Muscle of back (tissue), 13 donors: ENCODE measurements at places on chromosomes 3 and 15.
A peak's percentile ranks its signal among the peaks of the same experiment; 100 is the strongest.

GRCh38 chr3:16666206-16666605 is 61.0 kb upstream of the DAZL start:
- DNase-seq = no peak

GRCh38 chr3:119911748-119912147 is 129.8 kb downstream of the NR1I2 start:
- DNase-seq = no peak

DNA sequence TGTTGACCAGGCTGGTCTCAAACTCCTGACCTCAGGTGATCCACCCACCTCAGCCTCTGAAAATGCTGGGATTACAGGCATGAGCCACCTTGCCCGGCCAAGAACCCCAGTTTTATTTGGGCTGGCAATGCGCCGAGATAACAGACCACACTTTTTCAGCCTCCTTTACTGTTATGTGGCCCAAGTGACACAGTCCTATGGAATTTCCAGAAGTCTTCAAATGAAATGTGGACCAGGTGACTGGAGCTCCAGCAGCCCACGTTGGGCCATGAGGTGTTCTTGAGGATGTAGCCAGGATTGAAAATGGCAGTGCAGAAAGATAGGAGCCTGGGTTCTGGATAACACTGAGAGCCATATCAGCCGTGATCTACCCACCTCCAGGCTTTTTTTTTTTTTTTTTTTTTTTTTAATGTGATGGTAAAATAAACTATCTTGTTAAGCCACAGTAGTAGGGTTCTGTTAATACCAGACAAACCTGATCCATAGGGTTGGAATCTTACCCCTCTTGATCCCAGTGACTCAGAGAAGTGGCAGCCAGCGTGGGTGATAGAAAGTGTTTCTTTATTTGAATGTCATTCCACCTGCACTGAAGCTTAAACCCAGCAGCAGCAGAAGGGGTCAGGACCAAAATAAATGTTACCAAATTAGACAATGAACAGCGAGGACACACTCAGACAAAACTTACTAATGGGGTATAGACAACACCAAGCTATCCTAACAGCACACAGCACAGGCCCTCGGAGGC is 55.6 kb downstream of the LHFPL4 start:
- DNase-seq = no peak

- no peak for DNase-seq
These were observed 258.1 kb upstream of the NECTIN3 start for GRCh38 chr3:110813541-110813940.

DNA sequence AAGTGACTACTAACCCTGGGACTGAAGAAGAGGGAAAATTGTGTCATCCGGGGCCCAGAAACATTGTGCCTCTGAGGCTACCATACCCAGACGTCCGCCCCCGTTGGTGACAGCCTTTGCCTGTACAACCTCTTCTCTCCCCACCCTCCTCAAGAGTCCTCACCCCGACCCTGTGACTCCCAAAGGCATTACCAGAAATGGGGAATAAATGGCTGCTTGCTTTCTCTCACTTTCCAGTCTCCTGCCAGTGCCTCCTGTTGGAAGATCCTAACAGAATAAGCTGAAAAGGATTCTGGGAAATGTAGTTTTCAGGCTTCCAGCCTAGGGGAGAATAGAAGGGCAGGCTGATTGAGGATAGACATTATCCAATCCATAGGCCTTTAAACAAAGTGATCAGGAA is 30.8 kb upstream of the SLC25A36 start:
- no peak for DNase-seq

DNA sequence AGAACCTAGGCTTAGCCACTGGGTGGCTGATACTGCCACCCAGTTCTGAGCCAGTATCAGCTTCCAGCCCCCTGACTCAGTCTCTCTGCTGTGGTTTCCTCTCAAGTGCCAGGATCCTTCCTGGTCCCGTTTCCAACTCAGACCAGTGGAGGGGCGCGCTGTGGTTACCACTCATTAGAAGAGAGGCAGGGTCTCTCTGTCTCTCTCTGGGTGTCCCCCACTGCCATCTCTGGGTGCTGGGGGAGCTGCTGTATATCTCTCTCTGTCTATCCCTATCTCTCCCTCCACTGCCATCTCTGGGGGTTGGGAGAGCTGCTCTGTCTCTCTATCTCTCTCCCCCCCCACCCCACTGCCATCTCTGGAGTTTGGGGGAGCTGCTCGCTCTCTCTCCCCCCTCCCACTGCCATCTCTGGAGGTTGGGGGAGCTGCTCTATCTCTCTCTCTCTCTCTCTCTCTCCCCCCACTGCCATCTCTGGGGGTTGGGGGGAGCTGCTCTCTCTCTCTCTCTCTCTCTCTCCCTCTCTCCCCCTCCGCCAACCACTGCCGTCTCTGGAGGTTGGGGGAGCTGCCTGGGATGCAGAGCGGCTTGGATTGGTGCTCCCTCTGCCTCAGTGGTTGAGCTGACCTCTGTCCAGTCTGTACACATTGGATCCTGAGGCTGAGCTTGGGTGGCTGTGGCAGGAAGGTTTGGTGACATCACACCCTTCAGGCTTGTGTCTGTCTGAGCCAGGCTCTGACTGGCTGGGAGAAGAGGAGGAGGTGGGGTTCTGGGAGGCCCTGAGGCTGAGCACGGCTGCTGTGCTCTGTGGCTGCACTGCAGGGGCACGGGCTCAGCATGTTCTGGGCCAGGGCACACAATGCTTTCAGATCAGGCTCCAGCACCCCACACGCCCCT is 98.9 kb downstream of the APBA2 start:
- peak; percentile 62 for DNase-seq

DNA sequence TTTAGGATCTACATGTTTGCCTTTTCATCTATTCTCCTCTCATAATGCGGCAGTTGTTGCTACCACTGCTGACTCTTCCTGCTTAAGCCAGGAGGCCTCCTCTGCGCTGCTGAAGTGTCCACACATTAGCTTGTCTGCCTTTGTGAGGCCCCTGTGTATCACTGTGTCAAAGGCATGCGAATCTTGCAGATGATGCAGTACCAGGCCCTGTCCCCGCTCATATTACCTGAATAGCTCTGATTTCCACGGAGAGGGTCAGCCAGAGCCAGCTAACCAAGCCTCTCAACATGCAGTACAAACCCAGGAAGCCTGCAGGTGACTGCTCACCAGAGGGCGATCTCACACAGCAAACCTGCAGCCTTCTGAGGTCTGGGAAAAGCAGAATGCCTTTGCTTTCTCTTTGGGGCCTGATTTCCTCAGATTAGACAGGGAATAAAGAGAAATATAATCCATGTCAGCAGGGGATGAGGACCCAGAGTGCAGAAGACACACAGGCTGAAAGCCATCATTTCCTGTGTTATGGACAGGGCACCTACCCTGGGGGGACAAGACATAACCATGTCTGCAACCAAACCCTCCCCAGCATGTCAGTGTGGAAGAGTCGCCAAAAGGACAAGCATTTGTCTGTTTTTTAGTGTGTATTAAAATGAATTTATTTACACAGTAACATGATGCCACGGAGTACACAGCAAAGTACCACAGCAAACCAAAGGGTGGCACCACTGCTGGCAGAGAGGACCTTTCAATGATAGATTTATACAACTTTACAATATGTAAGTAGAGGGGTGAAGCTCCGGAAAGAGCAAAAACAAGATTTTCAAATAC is 36.8 kb upstream of the TSPAN3 start:
- DNase-seq = peak; percentile 63

GRCh38 chr3:85586018-85586417 is 627.2 kb downstream of the CADM2 start:
- DNase-seq = no peak

DNA sequence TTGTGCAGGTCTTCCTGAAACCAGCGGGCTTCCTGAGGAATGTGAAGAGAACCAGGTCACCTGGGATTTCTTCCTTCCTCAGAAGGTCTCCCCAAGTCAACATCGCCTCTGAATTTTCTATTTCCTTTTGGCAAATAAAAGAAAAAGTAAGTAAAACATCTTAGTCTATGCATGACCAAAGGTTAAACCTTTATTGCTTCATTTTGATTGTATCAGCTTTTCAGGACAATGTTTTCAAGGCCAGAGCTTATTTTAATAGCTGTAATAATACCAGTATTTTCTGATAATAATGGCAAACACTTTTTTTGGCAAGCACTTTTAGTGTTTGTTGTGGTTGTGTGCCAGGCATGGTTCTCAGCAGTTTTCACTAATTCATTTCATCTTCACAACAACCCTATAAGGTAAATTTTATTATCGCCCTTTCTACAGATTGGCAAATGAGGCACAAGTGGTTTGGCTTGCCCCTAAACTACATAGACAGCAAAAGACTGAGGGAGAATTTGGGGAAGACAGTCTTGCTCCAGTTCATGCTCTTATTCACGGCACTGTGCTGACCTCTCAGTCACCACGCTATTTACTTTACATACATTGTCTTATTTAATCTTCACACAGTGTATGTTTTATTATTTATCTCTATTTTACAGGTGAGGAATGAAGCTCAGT is 110.4 kb downstream of the RPL22L1 start:
- DNase-seq = no peak

DNA sequence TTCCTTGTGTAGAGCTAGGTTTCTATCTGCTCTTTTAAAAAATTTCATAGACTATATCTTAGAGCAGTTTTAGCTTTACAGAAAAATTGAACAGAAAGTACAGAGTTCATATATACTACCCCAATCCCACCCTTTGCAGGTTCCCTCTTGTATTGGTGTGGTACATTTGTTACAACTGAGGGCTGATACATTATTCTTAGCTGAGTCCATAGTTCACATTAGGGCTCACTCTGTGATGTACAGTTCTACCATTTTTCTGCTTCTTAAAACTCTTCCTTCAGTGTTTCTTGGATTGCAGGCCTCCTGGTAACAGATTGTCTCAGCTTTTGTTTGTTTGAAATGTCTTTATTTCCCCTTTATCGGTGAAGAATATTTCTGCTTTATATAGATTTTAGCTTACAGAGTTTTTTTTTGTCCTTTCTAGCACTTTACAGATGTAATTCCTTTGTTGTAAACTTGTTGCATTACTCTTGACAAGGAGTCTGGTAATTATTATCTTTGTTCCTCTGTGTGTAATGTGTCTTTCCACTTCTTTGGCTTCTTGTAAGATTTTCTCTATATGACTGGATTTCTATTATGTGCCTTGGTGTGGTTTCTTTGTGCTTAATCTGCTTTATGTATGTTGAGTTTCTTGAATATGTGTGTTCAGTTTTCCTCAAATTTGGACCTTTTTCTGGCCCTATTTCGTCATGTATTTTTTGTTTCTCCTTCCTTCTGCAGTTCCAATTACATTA is 25.3 kb downstream of the MEF2A start:
- no peak for DNase-seq

- no peak for DNase-seq
These were observed 38.2 kb downstream of the OSTN start for GRCh38 chr3:191237047-191237882.

DNA sequence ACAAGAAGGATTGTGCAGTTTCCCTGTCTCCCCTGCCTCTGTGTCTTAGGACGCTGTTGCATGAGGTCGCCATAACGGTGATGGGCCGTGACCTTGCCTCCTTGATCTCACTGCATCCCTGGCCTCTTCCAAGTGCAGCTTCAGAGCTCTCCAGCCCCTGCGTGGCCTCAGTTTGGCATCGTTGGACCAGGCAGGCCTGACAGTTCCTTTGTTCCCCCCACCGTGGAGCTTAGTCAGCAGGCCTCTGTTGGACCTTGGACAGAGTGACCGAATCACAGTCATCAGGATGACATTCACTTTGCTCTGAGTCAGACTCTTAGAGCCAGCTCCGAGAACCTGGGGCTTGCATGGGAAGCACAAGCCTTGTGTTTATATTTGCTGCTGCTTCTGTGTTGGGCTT is 139.4 kb downstream of the OPA1 start:
- no peak for DNase-seq

GRCh38 chr15:49847423-49848281 is 226.8 kb downstream of the DTWD1 start:
- no peak for DNase-seq

- DNase-seq = peak; percentile 44
These were observed 31.7 kb upstream of the MFSD1 start for GRCh38 chr3:158769952-158770740.

DNA sequence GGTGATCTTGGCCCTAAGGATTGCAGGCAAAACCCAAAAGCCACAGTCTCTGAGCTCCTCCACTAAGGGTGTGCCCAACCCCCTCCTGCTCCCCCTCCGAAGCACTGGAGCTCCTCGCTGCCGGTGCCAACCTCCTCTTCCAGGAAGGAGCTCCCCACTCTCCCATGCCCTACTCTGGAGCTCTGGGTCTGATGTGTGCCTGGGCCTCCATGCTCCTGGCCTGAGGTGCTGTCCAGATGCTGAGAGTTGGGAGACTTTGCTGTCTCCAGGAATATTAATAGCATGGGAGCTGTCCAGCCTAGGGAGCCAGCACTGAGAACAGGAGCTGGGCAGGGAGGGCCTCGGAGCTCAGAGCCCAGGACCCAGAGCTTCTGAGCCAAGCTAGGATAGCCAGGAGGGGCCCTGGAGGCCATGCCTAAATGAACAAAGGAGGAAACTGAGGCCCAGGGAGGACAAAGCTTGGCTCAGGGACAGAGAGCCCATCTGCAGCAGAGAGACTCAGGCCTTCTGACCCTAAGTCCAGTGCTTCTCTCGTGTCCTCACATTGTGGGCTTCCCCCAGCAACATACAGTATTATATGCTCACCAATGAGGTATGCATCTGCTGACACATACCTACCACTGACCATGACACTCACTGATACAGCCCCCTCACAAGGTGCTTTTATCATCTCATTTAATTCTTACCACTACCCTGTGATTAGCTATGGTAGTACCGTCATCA is 36.9 kb upstream of the HERC1 start:
- peak; percentile 80 for DNase-seq
